Caco-2 (cell line): ENCODE measurements at places on chromosomes 12 and 14. TPM values are rescaled to one million over a fixed set of nuclear protein-coding genes. Genes with fewer than 3 reads are reported as not detected.

Gene SPATS2
- total RNA-seq = 43.1 and 48.9 TPM in 2 replicates

Gene SLC6A12
- total RNA-seq = 1.5 and 2.1 TPM in 2 replicates

Gene GLRX5
- total RNA-seq = 66.2 and 67.8 TPM in 2 replicates

Gene B4GALNT3
- 77.9 and 78.1 TPM in 2 replicates for total RNA-seq

Gene ARHGAP9
- 0.75 and 1.8 TPM in 2 replicates for total RNA-seq

Gene CHGA
- total RNA-seq = not detected in 2 replicates

Gene KLHL33
- not detected in 2 replicates for total RNA-seq

Gene EFS
- total RNA-seq = 0.14 and 0.16 TPM in 2 replicates
